Heart right ventricle (tissue), 16 donors: ENCODE measurements at places on chromosomes 7 and 10. TPM values are rescaled to one million over a fixed set of nuclear protein-coding genes. Genes with fewer than 3 reads are reported as not detected.

Gene MYOF
- 47.1 TPM for total RNA-seq

Gene A1CF
- total RNA-seq, result not detected

Gene CD36
- 1,051 TPM for total RNA-seq

Gene AGK
- 37.8 TPM for total RNA-seq
